Psoas muscle (tissue), 8 donors: ENCODE measurements at places on chromosomes 1 and 21.

DNA sequence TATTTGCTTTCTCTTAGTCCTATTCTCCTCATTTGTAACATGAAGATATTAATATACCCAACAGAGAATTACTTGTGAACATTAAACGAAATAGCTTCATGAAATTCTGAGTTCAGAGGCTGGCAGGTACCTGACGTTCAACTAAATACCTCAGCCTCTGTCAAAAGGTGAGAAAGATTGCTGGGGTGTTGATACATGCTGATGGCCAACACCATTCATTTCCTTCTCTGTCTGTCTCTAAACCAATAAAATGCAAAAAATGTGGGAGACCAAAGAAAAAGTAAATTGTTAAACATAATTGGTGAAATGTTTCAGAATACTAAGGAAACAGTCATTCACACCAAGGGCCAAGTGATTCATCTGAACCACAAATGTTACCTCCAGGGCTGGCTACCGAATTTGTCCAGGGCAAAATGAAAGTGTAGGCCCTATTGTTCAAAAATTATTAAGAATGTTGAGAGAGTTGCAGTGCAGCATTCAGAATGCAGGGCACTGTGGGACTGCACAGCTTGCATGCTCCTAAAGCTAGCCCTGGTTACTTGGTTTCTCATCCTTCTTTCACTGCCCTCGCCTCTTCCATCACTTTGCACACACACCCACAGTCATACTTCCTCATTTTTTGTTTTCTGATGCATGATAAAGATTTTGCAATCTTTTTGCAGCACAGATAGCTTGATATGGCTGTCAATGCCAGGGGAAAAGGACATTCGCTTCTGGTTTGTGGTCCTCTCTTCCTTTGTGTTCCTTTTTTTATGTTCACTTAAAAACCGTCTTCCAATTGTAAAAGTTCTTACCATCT lies 414.3 kb upstream of the NR5A2 start:
- DNase-seq, result no peak

- DNase-seq, result no peak
These were observed 33.3 kb downstream of the PLEKHO1 start for GRCh38 chr1:150183061-150183460.

GRCh38 chr21:46219591-46220239 lies 8.9 kb downstream of the LSS start:
- DNase-seq, result no peak

GRCh38 chr1:239311331-239311730 lies 75.0 kb upstream of the CHRM3 start:
- DNase-seq, result no peak

DNA sequence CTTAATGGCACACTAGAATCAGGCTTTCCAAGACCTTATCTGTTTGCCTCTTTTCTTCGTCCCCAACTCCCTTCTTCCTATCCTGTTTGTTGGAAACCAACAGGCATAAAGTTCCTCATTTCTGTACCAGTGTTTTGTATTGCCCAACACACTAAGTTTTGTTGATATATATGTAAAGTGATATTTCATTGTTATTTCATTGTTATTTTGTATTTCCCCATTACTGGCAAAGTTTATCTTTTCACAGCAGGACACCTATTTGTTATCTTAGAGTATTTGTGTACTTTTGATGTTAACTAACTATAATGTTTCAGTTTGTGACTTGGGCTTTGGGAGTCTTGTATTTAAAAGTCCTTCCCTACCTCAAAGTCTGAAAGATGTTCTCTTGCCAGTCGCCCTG lies 27.1 kb downstream of the FAM20B start:
- DNase-seq, result no peak

GRCh38 chr1:173934440-173934839 lies 17.3 kb upstream of the SERPINC1 start:
- DNase-seq, result no peak
